ENCODE measurements at places on chromosomes 12 and 14.

DNA sequence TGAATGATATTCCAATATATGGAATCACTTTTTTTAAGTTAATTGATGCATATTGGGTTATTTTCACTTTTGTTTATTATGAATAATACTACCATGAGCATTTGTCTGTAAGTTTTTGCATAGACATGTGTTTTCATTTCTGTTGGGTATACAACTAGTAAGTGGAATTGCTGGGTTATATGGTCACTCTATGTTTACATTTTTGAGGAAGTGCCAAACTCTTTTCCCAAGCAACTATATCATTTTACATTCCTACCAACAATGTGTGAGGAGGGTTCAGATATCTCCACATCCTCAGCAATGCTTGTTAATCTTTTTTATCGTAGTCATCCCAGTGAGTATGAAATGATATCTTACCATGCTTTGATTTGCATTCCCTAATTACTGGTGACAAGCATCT, 64.0 kb downstream of the MON2 start:
- no peak for DNase-seq

DNA sequence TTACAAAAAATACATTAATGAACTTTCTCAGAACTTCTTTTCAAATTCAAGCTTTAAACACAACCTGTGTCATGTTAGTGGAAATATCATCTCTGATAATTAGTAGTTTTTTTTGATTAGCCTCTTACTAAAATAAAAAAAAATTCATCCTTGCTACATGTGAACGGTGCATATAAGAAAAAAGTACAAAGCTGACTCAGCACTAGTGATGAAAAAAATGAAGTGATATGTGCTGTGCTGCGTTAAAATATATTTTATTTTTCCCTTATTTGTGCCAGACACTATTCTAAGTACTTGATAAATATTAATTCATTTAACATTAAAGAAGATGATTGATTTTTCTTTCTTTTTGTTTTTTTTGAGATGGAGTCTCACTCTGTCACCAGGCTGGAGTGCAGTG, 7.5 kb downstream of the IKBIP start:
- DNase-seq = no peak

GRCh38 chr14:81837304-81837703, 303.7 kb upstream of the SEL1L start:
- no peak for DNase-seq

- DNase-seq = no peak
These were observed 57.2 kb downstream of the HMGA2 start for GRCh38 chr12:65881348-65881961.

DNA sequence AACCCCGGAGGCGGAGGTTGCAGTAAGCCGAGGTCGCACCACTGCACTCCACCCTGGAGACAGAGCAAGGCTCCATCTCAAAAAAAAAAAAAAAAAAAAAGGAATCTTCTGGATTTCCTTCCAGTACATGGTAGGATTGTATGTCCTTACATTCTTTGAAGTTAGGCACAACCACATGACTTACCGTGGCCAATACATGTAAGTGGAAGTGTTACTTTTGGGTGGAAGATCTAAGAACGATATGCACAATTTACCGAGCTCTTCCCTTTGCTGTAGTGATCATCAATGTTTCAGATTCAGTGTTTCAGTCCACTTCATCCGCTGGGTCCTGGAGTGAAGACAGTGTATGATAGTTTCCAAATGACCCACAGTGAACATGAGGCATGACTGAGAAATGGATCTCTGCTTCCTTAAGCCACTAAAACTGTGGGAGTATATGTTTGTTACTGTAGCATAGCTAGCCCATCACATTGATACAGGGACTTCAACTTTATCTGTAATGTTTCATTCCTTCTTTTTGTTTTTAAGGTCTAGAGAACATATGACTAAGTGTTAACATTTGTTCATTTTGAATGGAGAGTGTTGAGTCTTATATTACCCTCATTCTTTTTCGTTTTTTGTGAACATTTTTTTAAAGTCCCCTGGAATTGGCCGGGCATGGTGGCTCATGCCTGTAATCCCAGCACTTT, 18.5 kb upstream of the NINJ2 start:
- no peak for DNase-seq

- DNase-seq = no peak
These were observed 40.9 kb upstream of the SMUG1 start for GRCh38 chr12:54229624-54230212.

GRCh38 chr12:126558219-126558618, 1493.0 kb downstream of the AACS start:
- no peak for DNase-seq

- no peak for DNase-seq
These were observed 266.3 kb downstream of the ITPR2 start for GRCh38 chr12:26566675-26567074.

DNA sequence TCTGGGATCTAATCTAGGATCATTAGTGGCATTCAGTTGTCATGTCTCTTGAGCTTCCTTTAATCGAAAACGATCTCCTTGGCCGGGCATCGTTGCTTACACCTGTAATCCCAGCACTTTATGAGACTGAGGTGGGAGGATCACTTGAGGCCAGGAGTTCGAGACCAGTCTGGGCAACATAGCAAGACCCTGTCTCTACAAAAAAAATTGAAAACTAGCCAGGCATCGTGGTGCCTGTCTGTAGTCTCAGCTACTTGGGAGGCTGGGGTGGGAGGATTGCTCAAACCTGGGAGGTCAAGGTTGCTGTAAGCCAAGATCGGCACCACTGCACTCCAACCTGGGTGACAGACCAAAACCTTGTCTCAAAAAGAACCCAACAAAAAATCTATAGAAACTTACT, 9.0 kb downstream of the PUS1 start:
- no peak for DNase-seq

GRCh38 chr12:130504110-130504839, 166.6 kb downstream of the PIWIL1 start:
- no peak for DNase-seq

DNA sequence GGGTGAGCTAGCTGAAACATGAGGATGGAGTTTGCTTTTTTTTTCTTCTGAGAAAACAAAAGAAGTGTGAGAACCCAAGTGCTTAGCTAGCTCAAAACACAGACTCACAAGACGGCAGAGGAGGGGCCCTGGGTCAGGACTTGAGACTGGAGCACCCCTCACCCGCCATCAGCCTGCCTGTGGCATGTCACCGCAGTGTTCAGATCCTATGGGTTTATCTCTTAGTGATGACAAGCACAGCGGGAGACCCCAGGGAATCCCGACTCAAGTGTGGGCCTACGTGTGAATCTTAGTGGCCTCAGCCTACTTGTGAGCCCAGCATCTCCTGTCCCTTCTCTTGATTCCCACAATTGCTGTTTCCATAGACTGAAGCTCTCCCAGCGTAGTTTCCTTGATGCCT, 22.9 kb downstream of the DYRK4 start:
- no peak for DNase-seq

DNA sequence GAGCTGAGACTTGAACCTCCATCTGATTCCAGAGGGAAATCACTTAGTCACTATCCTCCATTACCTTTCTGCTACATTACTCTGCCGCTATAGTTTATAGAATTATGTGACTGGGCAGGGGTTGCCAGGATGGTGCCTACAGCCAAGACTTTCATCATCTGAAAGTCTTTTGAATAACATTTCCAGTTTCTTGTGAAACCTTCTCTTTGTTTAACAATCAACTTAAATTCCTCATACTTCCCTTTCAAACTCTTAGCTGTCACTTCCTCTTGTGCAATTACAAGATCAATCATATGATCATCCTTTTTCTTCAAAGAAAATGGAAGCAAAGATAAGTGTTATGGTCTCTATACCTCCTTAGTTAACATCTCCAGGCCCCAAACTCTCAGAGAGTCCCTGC, 25.4 kb upstream of the PELI2 start:
- no peak for DNase-seq

DNA sequence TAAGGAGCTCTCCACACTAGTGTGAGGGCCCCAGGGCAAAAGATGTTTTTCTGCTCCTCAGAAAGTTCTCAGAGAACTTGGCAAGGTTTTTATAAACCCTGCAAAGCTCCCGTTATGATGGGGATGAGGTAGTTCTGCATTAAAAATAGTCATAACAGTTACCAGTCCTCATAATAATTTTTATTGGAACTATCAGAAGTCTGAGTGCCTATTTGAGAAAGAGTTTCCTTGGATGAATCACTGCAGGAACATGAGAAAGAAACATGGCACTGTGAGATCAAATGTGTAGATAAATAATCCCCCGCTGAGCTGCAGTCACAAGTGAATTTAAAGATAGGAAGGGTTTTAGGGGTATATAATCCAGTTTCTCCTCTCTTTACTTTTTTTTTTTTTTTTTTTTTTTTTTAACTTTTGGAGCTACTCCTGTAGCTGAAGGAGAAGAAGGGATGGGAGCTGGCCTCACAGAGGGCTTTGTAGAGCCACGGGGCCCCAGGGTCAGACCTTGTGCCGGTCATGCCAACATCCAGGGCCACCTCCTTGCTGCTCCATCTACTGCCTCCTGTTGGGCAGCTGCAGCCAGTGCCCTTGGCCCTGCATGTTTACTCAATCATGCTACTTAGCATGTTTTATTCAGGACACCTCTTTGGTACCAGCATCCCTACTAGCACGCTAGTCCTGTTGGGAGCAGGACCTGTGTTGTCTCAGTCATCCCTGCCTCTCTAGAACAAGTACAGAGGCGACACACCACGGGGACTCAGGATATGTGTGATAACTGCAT, 39.5 kb downstream of the EVL start:
- DNase-seq = no peak

- no peak for DNase-seq
These were observed 246.7 kb downstream of the PAWR start for GRCh38 chr12:79444089-79444488.

GRCh38 chr14:66375046-66375964, 110.9 kb upstream of the CCDC196 start:
- DNase-seq = no peak

- no peak for DNase-seq
These were observed 686.3 kb upstream of the LRFN5 start for GRCh38 chr14:40920380-40920779.

DNA sequence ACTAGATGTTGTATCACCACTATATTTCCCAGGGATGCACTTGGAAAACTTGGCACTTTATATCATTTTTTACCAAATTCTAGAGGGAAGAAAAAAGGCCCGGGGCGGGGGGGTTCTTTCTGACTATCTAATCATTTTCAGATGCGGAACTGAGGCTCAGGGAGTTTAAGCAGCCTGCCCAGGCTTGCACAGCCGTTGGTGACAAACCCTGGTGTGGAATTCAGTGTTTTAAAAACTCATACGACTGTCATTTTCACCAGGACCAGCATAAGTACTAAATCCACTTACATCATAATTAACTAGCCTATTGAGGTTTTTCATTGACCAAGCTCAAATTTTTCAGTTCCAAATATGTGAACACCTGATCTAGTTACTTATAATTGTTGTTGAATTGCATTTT, 181.0 kb downstream of the IPO8 start:
- DNase-seq = no peak
